ENCODE measurements at places on chromosomes 12 and 14.
A peak's percentile ranks its signal among the peaks of the same experiment; 100 is the strongest.

DNA sequence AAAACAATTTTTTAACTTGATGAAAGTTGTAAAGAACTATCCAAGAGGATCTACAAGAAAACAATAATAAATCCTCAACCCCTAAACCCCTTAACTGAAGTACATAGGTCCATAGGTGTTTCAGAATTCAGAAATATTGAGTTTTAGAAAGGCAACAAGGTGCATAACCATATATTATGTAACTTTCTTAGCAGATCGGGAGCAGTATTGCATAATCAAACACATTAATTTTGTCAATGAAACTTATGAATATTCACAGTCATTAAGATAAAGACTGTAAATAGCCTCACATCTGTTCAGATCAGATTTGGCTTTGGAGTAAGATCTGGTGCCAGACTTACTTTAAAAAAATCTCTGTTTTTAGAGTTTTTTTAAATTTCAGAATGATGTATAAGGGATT is 647.1 kb upstream of the FLRT2 start:
- DNase-seq = no peak

GRCh38 chr12:44618946-44619345 is 257.2 kb downstream of the NELL2 start:
- no peak for DNase-seq

- no peak for DNase-seq
Measured at GRCh38 chr12:9650151-9650576, 19.3 kb upstream of the CLEC2D start.

- no peak for DNase-seq
Measured at GRCh38 chr14:68692916-68693771, 99.7 kb downstream of the ZFP36L1 start.

GRCh38 chr14:105430565-105430964 is 10.9 kb downstream of the MTA1 start:
- DNase-seq = no peak

DNA sequence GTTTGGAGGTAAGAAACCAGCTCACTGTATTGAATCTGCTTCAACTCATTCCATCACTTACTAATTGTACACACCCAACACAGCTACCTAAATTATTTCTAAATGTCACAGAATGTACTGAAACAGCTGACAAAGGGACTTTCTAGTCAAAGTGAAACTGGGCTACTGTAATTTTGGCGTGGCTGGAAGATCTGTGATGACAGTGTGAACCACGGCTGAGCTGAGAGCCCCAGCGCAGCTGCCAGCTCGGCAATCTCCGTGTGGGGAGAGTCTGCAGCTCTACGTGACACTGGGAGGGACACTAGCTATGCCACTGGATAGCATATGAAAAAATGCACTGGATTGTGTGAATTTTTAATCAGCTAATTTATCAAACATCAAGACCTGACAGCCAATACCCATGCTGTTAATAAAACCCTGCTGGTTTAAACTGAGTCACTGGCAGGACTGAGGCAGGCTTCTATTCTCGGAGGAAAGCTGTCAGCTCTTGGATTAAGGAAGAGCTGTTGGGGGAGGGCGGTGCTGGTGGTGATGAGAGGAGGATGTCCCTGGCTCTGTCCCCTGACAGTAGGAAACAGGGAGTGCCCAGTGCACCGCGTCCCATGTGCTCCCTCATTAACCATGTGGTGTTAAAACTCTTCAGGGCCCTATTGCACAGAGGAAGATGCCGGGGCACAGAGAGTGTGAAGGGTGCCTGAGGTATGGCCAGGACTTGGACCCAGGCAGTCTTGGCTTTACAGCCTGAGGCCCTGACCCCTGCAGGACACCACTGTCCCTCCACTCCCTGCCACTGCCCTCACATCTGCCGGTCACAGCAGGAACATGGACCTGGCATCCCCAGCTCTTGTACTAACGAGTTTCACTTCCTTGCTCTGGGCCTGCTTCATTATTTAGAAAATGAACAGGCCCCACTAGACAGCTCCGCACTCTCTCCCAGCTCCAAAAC is 13.3 kb downstream of the SLC15A4 start:
- DNase-seq = no peak

DNA sequence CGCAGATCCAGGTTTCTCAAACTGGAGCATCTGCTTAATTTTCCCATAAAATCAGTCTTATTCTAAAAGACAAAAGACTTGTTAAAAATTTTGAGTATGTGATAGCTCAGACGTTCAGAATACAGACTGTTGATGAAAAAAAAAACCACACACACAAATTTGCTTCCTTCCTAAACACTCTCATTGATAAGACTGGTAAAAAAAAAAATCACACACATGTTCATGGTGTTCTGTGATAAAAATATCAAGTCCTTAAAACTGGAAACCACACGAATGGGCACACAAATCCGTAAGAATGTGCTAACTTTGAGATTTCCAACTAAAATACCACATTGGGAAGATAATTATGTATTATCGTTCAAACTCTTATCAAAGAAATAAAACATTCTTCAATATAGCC is 6.7 kb upstream of the ARID4A start:
- no peak for DNase-seq

DNA sequence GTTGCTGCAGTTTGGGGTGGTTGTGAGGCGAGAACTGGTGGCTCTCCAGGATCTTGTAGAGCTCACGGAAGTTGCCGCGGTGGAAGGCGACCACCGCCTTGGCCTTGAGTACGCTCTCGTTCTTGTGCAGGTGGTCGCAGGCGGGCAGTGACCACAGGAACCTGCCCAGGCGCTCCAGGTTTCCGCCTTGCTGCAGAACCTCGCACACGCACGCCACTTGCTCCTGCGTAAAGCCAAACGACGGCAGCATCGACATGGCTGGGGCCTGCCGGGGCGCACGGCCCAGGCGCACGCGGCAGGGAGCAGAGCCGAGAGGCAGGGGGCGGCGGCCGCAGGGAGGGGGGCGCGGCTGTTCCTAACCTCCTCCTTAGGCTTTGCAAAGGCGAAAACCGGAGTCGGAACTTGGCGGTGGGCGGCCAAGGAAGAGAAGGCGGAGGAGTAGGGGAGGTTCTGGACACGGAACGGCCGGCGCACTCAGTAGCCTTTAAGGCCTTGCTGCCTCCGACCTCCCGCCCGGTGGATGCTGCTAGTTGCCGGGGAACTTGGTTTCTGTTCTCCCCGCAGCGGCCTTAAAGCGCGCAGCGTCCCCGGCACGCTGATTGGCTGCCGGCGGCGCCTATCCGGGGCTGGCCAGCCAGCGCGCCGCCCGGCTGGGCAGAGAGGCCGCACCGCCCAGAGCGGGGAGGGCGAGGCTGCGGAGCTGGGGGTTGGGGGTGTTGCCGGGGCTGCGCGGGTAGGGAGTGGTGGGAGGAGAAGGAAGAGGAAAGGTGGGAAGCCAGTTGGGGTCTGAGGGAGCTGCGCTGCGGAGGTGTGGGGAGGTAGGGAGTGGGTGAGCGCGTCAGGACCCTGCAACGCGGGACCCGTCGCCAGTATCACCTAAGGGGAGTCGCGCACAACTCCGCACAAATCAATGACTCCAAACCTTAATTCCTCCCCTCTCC is at the start of gene SIX1:
Gene SIX1 (minus strand): TSS at position 544 of the 941 bp plus-strand sequence. CDS start 288 bp downstream, at position 256.
- DNase-seq = no peak

- DNase-seq = no peak
Measured at GRCh38 chr14:58881433-58881832, 243.7 kb downstream of the DACT1 start.

DNA sequence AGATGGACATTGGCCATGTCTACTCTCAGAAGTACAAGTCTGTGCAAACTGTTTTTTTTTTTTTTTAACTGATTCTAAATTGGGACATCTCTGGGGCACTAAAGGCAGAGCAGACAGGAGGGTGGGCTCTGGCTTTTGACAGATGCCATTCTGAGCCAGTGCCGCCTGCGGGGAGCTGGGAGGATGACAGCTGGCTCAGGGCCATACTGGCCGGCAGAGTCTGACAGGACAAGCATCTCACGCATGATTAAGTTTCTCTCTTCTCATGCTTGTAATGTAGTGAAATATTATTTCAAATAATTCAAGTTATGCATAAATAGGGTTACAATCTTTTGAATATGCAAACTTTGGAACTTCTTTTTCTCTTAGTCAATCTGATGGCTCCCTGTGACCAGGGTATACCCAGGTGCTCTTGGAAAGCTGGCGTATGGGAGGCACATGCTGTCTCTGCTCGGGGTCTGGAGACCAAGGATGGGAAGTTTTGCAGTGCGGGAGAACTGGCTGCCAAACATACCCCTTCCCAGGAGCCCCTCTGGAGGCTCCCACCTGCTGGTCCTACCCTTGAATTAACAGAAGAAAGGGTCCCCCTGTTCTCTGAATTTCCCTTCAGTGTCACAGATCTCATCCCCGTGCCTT is 7.6 kb downstream of the CDCA4 start:
- no peak for DNase-seq

DNA sequence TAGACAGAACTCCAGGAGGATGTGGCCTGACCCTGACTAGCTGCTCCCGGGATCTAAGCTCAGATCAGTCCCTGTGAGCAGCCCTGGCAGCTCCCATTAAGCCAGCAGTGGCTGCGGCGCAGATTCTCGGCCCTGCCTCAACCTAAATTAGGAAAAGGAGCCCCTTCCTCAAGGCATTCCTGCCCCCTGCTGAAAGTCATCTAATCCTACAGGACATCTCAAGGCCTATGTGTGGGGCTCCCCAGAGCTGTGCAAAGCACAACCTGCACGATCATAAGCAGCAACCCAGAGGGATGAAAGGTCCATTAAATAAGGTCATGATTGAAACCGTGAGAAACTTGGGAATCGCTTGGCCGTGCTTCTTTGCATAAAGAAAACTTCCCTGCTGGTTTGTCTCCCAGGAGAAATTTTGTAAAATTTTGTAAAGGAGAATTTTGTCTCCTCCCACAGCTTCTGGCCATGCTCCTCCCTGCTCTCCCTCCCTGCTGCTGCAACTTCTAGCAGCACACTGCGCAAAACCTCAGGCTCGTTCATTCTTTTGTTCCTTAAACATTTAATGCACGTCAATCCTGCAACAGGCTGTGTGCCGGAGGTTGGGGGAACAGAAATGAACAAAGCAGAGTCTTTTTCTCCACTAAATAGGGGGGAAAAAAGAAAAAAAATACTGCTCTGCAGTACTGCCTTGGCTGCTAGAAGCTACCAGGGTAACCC is 96.6 kb upstream of the SLC35F4 start:
- no peak for DNase-seq

- no peak for DNase-seq
Measured at GRCh38 chr12:18658829-18659228, 79.0 kb downstream of the PLCZ1 start.

DNA sequence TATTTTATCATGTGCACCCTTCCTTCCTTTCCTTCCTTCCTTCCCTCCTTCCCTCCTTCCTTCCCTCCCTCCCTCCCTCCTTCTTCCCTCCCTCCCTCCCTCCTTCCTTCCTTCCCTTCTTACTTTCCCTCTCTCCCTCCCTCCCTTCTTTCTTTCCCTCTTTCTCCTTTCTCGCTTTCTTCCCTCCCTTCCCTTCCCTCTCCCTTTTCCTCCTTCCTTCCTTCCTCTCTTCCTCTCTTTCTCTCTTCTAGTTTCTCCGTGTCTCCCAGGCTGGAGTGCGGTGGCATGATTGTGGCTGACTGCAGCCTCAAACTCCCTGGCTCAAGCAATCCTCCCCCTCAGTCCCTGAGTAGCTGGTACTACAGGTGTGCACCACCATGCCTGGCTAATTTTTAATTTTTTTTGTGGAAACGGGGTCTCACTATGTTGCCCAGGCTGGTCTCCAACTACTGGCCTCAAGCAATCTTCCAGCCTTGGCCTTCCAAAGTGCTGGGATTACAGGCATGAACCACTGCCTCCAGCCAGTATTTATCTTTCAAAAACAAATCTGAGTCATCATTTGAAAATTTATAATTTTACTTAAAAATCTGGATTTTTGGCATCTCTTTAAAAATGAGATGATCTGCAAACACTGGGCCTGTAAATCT is 7.8 kb downstream of the C1RL start:
- DNase-seq = no peak

DNA sequence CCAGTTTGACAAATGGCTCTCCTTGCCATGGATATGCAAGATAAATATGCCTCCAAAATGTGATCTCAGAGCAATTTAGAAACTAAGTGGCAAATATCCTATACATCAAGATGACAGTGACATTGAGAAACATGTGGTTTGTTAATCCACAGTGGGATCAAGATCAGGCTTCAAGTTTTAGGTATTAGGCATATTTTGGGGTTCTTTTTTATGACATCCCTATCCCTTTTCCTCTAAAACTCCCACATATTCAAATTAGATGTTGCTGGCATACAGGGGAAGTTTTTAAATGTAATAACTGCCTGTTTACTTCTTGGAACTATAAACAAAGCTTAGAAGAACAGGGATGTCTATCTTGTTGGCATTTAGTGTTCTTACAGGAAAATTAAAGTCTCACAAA is 179.4 kb downstream of the CRADD start:
- no peak for DNase-seq

DNA sequence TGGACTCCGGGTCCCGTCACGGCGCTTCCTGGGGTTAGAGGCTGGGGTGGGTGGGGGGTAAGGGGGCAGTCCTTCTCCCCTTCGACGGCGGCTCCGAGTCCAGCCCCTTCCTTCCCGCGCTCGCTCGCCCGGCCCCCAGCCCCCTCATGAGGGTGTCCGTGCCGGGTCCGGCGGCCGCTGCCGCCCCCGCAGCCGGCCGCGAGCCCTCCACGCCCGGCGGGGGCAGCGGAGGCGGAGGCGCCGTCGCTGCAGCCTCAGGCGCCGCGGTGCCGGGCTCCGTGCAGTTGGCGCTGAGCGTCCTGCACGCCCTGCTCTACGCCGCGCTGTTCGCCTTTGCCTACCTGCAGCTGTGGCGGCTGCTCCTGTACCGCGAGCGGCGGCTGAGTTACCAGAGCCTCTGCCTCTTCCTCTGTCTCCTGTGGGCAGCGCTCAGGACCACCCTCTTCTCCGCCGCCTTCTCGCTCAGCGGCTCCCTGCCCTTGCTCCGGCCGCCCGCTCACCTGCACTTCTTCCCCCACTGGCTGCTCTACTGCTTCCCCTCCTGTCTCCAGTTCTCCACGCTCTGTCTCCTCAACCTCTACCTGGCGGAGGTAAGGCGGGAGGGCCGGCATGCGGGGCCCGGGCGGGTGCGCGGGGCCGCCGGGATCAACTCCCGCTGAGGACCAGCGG is 500 bp downstream of the GPR137C start:
- peak; percentile 24 for DNase-seq

Data from stimulated activated CD4-positive, alpha-beta T cell treated with anti-CD3 and anti-CD28 coated beads, TNF-alpha, amount 100 ng/mL, for 4 hours (primary cell).